ENCODE measurements at places on chromosomes 1 and 21. TPM values are rescaled to one million over a fixed set of nuclear protein-coding genes. Genes with fewer than 3 reads are reported as not detected.

Gene IVL
- total RNA-seq, result 14.2 TPM

Gene NTRK1
- total RNA-seq, result not detected

Gene HSD11B1
- 3.1 TPM for total RNA-seq

Gene BNIPL
- 13.7 TPM for total RNA-seq

Gene OR2L8
- total RNA-seq, result not detected

Gene TMEM82
- total RNA-seq, result not detected

Gene APCS
- 3.9 TPM for total RNA-seq

Gene MYCL
- 12.5 TPM for total RNA-seq

Gene DNAJC6
- 4.1 TPM for total RNA-seq

DNA sequence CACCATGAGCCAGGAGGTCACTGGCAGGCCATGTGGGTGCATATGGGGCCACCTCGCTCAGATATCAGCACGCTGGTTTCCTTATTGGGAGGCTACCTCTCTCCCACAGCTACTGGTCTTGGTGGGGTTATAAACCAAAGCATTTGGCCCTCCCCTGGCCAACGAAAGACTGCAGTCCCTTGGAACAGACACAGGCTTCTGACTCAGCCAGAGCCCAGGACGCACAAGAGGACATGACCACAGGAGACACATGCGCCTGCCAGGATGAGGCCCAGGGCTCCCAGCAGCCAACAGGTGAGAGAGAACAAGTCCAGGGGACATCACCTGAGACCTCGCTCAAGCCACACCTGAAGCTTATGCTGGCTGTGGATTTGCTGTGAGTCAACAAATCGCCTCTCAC, 13.8 kb downstream of the NPHP4 start:
- DNase-seq, result no peak

DNA sequence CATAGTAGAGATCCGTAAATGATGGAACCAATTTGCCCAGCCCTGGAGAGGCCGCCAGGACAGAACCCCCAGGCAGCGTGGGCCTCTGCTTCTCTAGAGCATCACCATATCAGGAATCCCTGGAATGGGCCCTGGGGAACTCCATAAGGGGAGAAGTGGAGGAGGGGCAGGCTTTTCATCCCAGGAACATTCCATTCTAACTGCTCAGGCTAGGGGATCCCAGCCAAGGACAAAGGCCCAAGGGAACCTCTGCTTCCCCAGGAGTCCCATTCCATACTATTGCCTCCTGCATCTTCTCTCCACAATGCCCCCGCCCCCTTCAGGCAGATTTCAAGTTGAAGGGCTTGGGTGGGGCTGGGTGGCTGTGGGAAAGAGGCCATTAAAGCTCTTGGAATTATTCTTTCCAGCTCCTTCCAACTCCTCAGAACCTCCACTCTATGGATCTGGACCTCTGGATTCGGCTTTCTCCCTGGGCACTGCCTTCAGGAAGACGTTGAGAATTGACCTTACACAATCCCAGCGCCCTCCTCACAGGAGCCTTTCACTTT, 6.0 kb downstream of the TRNP1 start:
- DNase-seq, result peak; percentile 94

DNA sequence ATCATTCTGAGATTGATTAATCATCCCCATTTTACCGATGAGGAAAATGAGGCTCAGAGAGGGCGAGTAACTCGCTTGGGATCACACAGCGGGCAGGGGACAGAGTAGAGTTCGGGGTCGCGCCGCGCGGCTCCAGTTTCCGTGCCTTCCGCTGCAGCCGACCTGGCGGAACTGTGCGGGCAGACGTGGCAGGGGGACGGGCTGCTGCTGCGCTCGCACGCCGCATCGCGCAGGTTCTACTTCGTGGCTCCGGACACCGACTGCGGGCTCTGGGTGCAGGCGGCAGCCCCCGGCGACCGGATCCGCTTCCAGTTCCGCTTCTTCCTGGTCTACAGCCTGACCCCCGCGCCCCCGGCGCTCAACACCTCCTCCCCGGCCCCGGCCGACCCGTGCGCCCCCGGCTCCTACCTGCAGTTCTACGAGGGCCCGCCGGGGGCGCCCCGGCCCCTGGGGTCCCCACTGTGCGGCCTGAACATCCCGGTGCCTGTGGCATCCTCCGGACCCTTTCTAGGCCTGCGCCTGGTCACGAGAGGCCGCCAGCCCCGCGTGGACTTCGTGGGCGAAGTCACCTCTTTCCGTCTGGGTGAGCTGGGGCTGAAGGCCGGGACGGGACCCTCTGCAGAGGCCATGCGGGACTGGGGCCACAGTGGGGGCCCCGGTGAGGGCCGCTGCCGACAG, 2.3 kb downstream of the LDLRAD2 start:
- peak; percentile 35 for DNase-seq

DNA sequence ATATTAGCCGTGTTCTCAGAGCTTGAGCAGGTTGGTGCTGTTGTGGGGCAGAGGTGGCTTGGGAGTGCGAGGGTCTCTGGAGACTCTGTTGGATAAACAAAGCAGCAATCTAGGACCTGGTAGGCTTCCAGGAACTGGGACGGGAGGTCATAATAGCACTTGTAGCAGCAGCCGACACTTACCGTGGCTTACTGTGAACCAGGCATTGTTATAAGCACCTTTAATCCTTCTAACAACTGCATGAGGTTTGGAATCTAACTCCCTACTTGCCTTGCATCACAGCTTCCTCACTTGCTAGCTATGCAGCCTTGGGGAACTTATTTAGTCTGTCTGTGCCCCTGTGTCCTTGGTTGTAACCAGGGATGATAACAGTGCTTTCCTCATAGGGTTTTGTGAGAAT, 94.9 kb downstream of the NAV1 start:
- DNase-seq, result no peak

DNA sequence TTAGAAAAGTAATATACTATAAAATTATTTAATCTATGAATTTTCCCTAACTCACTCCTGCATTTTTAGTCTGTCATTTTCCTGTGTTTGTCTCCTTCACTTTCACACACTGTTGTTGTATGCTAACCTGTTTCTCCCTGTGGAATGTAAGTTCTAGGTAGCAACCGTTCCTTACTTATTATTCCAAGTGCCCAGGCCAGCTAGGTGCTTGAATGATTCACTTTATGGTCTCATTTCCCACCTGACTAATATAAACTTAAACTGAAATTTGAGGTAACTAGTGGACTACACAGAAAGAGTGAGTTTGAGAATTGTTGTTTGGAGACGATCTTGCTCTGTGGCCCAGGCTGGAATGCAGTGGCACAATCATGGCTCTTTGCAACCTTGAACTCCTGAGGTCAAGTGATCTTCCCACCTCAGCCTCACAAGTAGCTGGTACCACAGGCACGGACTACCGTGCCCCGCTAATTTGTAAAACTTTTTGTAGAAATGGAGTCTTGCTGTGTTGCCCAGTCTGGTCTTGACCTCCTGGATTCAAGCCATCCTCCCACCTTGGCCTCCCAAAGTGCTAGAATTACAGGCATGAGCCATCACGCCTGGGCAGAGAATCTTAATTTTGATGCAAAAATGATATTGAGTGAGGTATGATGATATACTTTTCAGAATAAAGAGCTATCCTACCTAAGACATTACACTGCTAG, 1.9 kb downstream of the ZYG11B start:
- DNase-seq, result no peak

DNA sequence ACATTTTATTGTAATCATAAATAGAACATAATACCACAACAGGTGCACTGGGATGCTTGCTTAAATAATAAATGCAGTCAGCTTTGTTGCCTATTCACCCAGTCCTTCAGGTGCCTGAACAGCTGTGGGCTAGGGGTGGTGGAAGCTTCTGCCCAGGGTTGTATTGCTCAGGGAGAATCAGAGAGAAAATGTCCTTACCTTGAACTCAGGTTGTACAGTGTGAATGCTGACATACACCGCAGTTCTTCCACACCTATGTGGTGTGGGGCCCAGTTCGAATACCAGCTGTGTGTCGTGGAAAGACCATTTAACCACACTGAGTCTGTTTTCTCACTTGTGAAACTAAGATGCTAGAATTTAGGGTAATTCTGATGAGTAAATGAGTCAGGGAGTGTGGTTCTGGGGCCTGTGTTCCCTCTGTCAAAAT, 115.7 kb upstream of the ATP1A1 start:
- DNase-seq, result no peak

GRCh38 chr1:74728736-74729135, 4.1 kb downstream of the CRYZ start:
- no peak for DNase-seq

GRCh38 chr21:35119501-35120047, 70.5 kb upstream of the RUNX1 start:
- DNase-seq, result no peak

DNA sequence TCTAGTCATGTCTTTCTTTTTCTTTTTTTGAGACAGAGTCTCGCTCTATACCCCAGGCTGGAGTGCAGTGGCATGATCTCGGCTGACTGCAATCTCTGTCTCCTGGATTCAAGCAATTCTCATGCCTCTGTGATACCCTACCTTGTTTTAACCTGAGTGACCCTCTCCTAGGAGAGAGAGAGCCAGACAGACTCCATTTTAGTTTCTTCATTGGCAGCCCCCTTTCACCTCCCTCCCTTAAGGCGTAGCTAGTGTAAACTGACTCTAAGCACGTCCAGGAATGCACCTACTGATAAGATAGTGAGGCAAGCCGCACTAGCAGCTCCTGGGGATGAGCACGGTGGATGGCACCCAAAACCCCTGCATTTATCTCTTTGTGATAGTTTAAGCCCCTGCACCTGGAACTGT, 5.2 kb upstream of the PKNOX1 start:
- no peak for DNase-seq

- peak; percentile 78 for DNase-seq
Observed at GRCh38 chr21:46183910-46184624, at the start of gene SPATC1L. SPATC1L (minus strand) TSS chr21:46184459; CDS start chr21:46182816, 1,643 bp downstream.

DNA sequence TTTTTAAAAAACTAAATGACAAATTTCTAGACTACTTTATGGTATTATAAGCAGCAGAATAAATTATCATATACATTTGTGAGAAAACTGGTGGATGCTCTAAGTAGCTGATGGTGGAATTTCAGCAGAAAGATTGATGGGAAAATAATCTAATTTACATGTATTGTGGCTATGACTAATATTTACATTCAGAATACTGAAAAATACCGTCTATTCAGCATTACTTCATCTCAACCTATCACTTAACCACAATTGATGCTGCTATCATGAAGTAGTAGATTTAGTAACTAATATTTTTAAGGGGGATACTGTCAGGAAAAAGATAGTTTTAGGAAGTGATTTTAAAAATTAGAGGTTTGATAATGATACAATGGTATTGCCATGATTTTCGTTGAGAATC, 137.9 kb downstream of the IFI44 start:
- DNase-seq, result no peak

DNA sequence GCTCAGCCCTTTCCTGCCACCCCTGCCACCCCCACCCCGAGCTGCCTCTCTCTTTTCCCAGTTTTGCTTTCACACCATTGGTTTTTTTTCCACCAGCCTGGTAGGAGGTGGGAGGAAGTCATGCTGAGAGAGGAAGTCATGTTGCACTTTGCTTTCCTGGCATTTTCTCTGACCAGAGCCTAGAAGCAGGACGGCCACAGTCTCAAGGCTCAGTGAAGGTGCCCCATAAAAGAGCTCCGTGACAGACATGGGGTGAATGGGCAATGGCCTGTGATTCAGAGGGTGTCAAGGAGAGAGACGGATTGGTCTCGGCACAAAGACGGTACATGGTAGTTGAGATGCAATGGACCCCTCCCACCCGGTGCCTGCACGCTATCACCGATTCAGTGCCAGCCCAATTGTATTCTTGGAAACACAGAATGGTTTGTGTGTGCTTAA, 42.1 kb upstream of the DMRTB1 start:
- DNase-seq, result no peak

All from umbilical cord (tissue), 2 donors.